Camera-type eye (tissue), 1 donor: ENCODE measurements at places on chromosomes 11 and 22. TPM values are rescaled to one million over a fixed set of nuclear protein-coding genes. Genes with fewer than 3 reads are reported as not detected.

The CBLIF gene
- total RNA-seq = not detected

The OR5P2 gene
- not detected for total RNA-seq

The MMP12 gene
- total RNA-seq = not detected

The HSPB2 gene
- 1.9 TPM for total RNA-seq

The FGF3 gene
- total RNA-seq = not detected

The MN1 gene
- total RNA-seq = 40.6 TPM

The CADM1 gene
- 455 TPM for total RNA-seq

The PTPRCAP gene
- 0.71 TPM for total RNA-seq

The LIPT2 gene
- 5.9 TPM for total RNA-seq

The PARVG gene
- 5.8 TPM for total RNA-seq

The OR52I1 gene
- not detected for total RNA-seq

The YPEL4 gene
- 3.5 TPM for total RNA-seq

The MOGAT2 gene
- total RNA-seq = not detected

The RCOR2 gene
- 28.1 TPM for total RNA-seq

The PGA3 gene
- total RNA-seq = not detected

The B4GALNT4 gene
- 71.6 TPM for total RNA-seq

The FGF19 gene
- 1.2 TPM for total RNA-seq
